ENCODE measurements at places on chromosomes 7 and 10.

DNA sequence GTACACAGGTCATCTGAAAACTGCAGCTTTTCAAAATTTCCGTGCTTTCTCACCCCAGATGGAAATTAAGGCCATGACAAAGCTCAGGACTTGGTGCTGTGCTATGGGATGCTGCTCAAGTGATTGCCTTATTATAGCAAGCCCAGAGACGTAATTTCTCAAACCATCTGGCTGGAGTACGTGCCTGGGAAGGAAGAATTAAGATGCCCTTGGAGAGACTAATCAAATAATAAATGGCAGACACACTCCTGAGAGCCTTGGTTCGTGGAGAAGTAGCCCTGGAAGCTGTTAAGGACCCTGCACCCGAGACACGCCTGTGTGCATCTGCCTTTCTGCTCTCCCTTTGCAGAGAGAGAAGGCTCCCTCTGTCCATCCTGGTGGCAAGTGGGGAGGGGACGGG is 38.3 kb upstream of the PRLHR start:
- DNase-seq: no peak

GRCh38 chr10:37490266-37490665 is 364.9 kb downstream of the ANKRD30A start:
- peak; percentile 8 for DNase-seq

DNA sequence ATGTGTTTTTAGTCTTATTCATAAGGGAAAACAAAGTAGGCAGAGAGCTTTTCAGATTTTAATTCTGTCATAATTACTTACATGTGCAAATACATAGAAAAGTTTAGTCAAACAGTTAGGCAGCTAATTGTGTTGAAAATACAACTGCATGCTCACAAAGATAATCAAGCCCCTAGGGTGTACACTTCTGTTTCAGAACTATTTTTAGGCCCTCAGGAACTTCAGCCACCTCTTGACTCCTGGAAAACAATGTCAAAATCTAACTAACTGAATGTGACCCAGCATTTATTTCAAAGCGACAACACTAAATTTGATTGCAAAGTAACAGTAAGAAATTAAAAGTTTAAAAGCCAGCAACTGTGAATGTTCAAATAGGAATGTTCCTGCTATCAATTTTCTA is 599.0 kb upstream of the LRRTM3 start:
- DNase-seq: no peak

GRCh38 chr10:113959383-113959760 is 84.3 kb upstream of the ADRB1 start:
- DNase-seq: no peak

DNA sequence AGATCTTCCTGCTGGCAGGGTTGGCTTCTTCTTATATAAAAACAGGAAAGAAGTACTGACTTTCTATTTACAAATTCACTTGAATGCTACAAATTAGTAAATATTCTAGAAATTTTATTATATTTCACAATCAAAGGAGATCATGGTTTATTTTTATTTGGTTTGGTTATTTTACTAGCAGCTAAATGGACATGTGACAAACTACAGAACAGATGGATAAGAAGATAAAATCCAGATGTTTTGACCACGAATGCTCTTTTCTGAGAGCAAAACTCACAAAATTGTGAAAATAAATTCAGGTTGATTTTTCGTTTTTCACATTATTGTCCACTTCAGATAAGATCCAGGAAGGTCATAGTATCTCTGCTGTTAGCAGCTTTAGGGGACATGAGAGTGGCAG is 55.4 kb downstream of the CACNA2D1 start:
- no peak for DNase-seq

DNA sequence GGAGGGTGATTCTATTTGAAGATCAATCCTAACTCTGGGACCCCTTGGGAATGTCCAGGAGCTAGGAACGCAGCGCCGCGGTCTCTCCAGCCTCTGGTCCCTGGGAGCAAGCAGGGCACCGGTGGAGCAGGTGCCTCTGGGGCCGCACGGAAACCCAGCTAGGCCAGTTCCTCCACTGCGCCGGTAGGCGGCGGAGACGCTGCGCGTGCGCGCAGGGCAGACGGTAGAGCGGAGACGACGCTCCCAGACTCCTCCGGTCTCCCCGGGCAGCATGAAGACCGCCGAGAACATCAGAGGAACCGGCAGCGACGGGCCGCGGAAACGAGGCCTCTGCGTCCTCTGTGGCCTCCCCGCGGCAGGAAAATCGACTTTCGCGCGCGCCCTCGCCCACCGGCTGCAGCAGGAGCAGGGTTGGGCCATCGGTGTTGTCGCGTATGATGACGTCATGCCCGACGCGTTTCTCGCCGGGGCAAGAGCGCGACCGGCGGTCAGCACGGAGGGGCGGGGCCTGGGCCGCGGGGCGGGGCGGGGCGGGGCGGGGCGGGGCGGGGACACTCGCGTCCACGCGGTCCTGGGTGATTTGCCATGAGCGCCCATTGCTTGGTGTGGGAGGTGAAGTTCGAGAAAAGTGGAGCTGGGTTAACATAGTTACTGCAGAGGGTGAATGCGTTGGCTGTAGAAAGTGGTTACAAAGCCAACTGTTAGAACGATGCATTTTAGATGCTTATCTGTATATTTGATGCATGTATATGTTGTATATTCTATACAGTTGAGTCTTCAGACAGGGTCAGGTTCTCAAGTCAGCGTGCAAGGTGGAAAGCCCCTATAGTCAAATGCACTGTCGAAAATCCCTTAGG is at the start of gene PSTK:
Gene PSTK (plus strand): TSS at position 193 of the 857 bp plus-strand sequence. CDS start 79 bp downstream, at position 272.
- DNase-seq: peak; percentile 97

DNA sequence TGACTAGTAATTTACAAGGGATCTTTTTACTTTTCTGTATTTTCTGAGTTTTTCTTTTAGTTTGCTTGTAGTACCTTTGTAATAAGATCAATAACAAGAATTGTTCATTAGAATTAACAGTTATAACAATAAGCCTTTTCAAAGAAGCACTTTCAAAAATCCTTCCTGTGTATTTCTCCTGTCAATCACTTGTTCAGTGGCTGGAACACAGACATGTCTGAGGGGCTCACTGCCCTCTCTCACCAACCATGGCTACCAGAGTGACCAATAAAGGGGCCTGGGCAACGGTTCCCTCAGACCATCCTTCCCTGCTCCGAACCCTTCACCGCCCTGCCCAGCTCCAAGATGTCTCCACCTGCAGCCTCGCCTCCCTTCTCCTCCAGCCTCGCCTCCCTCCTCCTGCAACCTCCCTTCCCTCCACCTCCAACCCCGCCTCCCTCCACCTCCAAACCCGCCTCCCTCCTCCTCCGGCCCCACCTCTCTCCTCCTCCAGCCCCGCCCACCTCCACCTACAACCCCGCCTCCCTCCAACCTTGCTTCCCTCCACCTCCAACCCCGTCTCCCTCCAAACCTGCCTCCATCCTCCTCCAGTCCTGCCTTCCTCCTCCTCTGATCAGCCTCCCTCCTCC is 353.4 kb downstream of the TNS3 start:
- no peak for DNase-seq

- DNase-seq: no peak
These were observed 27.1 kb downstream of the LMTK2 start for GRCh38 chr7:98133621-98134303.

GRCh38 chr7:93890041-93890463 is 501 bp downstream of the TFPI2 start:
- DNase-seq: no peak

GRCh38 chr7:135236727-135237126 is 3.1 kb downstream of the STRA8 start:
- DNase-seq: no peak
